ENCODE measurements at places on chromosomes 3 and 15.
A peak's percentile ranks its signal among the peaks of the same experiment; 100 is the strongest.

DNA sequence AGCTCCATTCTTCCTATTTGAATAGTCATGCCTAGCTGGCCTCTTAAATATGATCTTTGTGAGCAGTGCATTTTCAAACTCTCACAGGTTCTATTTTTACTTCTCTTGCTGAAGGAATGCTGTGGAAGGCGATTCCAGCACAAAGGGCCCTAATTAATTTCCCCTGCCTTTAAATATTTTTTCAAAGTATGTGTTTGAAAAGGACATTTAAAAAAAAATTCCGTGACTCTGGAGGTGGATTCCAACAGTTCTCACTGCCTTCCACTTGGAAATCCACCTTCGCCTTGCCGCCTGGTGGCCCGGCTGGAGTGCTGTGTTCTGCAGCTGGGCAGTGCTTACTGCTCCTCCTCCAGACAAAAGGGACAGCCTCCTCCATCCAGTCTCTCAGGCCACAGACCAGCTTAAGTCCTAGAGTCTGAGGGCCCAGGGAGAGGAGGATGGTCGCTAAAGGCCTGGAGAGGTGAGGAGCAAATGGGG, 61.5 kb upstream of the CORO2B start:
- peak; percentile 61 for DNase-seq

DNA sequence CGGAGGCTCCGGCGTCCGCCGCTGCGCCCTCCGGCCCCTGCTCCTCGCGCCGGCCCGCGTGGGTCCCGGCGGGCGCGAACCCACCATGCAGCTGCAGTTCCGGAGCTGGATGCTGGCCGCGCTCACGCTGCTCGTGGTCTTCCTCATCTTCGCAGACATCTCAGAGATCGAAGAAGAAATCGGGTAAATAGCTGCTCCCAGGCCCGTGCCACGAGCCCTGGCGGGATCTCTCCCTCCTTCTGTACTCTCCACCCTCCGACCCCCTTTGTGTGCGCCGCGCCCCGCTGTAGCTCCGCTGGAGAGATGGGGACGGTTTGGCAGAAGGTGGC, 263 bp downstream of the ST8SIA2 start:
- no peak for DNase-seq

DNA sequence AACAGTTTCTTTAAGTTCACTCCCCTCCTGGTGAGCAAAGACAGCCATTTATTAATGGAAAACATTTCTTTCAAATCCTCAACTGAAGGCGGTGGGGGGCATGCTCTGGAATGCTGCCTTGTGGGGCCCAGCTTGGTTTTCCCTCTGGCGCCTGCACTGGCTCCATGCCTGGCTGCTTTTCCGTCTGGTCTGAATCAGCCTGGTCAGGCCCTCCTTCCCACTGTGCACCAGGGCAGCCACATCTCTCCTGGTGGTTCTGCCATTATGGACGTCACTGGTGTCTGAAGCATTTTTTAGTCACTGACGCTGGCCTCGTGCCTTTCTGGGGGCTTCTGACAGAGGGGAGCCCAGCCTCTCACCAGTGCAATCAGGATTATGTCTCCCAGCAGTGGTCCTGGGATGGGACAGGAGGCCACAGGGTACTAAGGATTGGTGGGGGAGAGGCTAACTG, 57.6 kb upstream of the APEH start:
- no peak for DNase-seq

DNA sequence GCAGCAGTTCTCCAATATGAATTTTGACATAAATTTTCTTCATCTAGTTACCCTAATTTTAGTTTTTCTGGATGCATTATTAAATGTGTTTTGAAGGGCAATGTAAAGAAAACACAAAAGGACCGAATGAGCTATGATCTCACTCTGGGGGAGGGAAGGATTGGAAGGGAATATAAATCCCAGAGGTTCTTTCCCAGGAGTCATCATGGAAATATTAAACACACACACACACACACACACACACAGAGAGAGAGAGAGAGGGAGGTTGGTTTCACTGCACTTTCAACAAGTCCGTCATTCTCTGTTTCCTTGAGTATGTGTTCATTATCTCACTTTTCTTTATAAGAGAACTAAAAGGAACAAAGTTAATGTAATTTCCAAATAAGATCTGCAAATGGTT, 70.7 kb upstream of the DCBLD2 start:
- DNase-seq = no peak

GRCh38 chr3:125213946-125214542, 1.5 kb upstream of the SLC12A8 start:
- DNase-seq = no peak

- no peak for DNase-seq
These were observed 144.9 kb downstream of the FEZF2 start for GRCh38 chr3:62228467-62228866.

DNA sequence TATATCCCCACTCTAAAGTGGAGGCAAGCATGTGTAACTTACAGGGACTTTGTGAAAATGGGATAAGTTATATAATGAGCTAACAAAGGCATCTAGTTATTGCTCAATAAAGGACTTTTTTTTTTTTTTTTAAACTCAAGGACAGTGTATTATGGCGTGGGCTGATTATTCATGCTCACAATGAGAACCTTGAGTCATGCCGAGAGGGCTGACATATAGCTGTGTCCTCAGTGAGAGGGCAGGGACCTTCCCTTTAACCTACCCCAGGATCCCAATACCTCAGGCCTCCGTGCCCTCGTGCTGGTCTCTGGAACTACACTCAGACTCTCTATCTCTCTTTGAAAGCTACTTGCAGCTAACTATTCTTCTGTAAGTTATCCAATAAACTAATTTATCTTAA, 319.9 kb upstream of the ICE2 start:
- DNase-seq = no peak

GRCh38 chr15:59688423-59688781, 718 bp downstream of the BNIP2 start:
- DNase-seq = no peak

- no peak for DNase-seq
These were observed 33.7 kb downstream of the KIF7 start for GRCh38 chr15:89621547-89621946.

GRCh38 chr3:169145540-169146178, 517.9 kb downstream of the MECOM start:
- no peak for DNase-seq

GRCh38 chr3:123843668-123844067, 40.5 kb downstream of the MYLK start:
- no peak for DNase-seq

DNA sequence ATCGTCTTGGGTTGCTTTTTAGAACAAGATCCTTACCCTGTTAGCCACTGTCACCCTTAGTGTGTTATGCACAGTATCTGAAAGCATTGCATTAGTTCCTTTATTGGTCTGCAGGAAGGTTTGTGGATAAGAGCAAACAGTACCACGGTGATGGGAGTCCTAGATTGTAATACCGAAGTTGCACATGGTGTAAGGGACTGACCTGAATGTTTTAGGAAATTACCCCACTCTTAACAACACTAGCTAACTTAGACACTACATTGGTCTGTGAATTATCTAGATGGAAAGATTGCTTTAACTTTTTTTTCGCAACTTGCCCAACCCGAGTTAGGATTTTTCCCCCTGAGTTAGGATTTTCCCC, 1.3 kb downstream of the STT3B start:
- no peak for DNase-seq

GRCh38 chr15:69115031-69115430, 45.4 kb upstream of the GLCE start:
- DNase-seq = no peak

- no peak for DNase-seq
These were observed 108.9 kb downstream of the RYR3 start for GRCh38 chr15:33419701-33420100.

GRCh38 chr3:193771011-193771652, 178.1 kb downstream of the OPA1 start:
- no peak for DNase-seq

- DNase-seq = no peak
These were observed 421.7 kb downstream of the MCTP2 start for GRCh38 chr15:94653071-94653470.

GRCh38 chr15:39084674-39085530, 496.0 kb upstream of the THBS1 start:
- DNase-seq = peak; percentile 42

DNA sequence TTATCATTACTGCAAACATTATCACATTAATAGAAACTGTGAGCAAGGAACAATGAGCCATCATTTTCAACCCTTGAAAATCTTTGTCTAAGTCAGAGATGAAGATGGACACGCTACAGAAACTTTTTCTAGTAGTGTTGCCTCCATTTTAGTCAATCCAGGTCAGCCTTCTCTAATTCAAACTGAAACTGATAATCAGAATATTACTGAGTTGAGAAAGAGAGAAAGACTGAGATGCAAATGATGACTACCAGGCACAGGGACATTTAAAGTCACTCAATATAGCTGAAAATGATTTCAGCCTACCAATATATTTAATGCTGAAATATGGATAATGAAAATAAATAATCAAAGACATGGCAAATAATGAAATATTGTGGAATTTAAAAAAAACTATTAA, 261.4 kb downstream of the GBE1 start:
- DNase-seq = no peak

DNA sequence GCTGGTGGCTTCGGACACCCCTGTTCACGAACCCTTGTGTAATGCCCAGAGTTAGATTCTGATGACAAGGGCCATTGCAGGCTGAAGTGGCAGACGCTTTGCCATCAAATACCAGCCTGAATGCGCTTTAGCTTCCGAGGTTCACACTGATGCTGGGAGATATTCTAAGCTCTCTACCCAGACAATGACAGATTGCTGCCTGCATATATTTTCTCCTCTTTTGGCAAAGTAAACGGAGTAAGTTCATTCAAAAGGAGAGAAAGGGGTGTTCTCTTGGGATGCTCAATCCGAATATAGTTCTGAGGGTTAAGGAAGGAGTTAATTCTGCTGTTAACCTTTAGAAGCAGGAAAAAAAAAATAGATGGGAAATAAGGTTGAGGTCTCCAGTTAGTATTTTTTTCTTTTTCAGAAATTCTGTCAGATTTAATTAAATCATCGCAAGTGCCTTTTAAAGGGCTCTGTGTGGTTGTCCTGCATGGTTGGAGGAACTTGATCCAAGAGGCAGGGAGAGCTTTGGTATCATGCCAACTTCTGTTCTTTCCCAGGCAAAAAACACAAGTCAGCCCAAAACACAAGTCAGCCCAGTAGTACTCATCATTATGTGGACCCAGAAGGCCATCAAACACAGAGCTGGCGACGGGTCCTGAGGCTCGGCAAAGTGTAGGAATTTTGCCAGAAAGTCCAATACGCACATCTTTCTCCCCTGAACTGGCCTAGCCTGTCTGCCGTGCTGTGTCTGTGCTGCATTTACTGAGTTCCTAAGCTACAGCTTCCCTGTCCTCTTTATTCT, 70.9 kb upstream of the ST8SIA2 start:
- peak; percentile 42 for DNase-seq

DNA sequence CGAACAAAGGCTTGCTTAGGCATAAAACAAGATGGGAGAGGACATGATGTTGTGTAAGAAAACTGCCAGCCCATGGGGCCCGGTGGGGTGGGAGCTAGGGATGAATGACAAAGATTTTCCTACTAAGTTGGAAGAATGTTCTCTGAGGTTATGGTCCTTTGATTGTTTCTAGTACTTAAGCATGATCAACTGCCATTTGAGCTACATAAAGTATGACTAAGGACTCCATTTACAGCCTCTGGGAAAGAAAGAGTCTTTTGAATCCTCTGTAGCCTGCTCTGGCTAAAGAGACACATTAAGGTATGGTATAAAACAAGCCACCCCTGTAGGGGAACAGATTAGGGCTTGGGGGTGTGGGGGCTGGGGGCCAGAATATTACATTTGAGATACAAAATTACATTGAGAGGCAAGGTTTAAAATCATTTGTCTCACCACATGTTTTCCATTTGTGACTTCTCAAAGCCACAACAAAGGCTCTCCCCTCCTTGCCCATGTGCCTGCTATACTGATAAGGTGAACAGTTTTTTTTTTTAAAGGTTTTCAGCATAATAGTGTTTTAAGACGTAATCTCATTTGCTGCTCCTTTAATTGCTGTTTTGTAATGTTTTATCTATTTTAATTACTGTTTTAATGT, 323.4 kb downstream of the CHST2 start:
- no peak for DNase-seq

- no peak for DNase-seq
These were observed 45.1 kb downstream of the MFSD1 start for GRCh38 chr3:158846803-158847451.
